ENCODE measurements at places on chromosomes 5 and 9.
A peak's percentile ranks its signal among the peaks of the same experiment; 100 is the strongest.

DNA sequence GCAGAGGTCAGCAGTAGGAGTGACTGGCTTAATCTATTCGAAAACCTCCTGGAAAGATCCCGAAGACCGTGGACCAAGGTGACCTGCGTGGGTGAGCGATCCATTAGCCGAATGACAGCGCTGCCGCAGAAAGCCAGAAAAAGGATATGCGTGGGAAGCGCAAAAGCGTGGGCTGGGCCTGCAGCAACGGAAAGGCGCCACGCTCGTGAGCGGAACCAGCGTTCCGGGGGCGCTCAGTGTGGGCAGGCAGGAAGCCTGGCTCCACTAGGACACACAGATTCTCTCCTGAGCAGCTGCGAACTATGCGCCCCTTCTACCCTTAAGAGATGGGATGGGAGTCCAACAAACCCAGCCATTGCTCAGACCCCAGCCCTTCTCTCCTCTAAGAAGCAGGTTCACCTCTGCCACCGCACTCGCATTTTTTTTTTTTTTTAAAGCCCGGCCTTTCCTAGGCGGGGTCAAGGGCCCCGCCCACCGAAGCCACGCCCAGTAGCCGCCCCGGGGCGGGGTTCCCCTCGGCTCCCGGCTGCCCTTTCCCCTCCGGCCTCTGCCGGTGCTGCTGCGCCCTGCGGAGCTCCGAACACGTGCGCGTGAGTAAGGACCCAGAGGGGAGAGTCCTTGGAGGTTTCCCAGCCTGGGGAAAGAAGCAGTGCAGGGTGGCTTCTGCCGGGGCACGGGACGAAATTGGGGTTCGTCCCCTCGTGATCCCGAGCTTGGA lies 19.8 kb upstream of the MATR3 start:
- DNase-seq = peak; percentile 87

DNA sequence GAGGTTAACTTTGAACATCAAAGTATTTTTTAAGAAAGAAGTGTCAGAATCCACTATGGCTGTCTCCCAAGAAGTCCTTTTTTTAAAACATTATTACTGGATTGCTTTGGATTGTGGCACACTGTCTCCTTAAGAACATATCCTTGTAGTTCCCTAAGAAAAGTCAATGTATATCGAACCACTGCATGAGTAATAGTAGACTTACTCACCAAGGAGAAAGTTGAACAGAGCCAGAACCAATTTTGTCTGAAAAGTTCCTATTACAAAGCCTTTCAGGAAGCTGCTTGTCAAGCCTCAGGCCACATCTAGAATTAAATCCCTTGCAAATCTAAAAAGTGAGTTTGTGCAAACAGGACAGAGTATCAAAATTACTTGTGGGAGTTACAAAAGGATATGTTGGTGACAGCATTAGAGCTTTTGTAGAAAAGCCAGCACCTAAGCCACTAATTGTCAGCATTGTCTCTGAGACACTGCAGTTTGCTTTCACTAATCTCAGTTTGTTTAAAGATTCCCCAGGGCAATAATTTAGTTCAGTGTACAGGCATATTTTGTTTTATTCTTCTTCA lies 195.4 kb downstream of the MPDZ start:
- DNase-seq = no peak

GRCh38 chr9:127051881-127052595 lies 70.4 kb downstream of the ANGPTL2 start:
- DNase-seq = no peak

DNA sequence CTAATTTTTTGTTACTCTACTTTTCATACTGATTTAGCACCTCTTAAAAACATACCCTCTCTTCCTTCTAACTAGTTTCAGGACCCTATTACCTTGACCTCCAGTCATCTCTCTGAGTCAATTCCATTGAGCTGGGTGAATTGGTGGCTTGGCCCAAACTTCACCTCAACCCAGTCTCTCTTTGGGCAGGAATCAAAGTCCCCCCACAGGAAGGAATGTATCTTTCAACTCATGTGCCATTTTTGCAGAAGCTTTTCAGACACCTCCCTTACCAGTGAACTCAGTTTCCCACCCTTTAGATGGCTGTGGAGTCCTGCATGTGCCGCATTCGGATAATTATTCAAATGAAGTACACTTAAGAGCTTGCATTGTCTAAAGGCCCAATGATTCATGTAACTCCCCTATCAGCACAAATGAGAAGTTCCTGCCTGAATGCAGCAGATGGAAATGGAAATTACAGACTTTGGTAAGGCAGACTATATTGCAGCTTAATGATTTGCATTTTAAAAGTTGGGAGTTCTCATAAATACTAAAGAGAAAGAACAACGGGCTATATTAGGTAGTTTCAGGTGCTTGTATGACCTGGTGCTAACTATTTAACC lies 693.5 kb downstream of the PTPRD start:
- DNase-seq = no peak

- DNase-seq = no peak
These were observed 11.8 kb upstream of the LNPEP start for GRCh38 chr5:96924016-96924443.

GRCh38 chr9:113598883-113599282 lies 135.4 kb downstream of the RGS3 start:
- DNase-seq = no peak

- no peak for DNase-seq
These were observed 71.2 kb downstream of the EPB41L4B start for GRCh38 chr9:109249615-109250014.

- DNase-seq = no peak
These were observed 127.2 kb downstream of the OLFM1 start for GRCh38 chr9:135214706-135215105.

- no peak for DNase-seq
These were observed 226.0 kb downstream of the GAS1 start for GRCh38 chr9:86721226-86721781.

- DNase-seq = no peak
These were observed 49.6 kb upstream of the CTXN3 start for GRCh38 chr5:127599320-127599719.

- DNase-seq = peak; percentile 16
These were observed at the start of gene PCDHB9 for GRCh38 chr5:141186897-141187512. TSS of gene PCDHB9 (plus strand) at chr5:141187161. CDS start at chr5:141187319, 158 bp downstream.

DNA sequence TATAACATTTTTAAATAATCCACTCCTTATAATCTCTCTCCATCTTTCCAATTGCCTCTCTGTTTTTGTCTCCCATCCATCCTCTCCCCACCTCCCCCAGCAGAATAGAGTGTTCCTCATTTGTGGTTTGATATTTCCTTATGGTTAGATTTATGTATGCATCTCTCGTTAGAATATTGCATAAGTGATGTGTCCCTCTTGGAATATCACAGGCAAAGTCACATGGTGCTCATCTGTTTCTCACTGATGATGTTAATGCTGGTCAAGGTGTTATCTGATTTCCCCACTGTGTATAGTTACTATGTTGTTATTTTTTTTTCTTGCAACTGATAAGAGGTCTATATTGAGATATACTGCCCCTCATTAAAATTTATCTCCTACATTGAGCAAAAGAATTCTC lies 3.1 kb upstream of the LRRC70 start:
- no peak for DNase-seq

DNA sequence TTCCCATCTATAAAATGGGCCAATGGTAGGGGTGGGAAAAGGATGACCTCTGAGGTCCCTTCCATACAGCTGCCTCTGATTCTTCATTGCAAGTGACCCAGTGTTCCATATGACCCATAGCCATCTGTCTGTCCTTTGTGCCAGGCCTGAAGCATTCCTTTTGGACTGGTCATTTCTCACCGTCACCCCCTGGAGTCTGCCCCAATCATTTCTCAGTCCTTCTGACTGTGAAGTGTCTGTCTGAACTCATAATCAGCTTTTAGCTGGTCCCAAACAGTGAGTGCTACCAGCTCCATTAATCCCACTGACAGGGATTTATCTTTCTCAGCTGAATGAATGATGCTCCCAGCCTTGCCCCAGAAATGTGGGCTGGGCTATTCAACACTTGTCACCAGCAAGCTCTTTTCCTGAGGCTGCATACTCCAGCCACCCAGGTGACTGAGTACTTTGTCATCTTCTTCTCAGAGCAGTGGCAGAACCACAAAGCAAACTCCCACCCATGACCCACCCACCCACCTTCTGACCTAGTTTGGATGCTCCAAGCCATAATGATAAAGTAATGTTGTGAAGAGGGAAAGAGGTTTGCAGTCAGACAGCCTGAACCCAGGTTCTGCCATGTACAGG lies 37.4 kb downstream of the KCNIP1 start:
- no peak for DNase-seq

- DNase-seq = no peak
These were observed 80.5 kb downstream of the CFAP90 start for GRCh38 chr5:7770436-7770835.

GRCh38 chr9:15137658-15138356 lies 169.2 kb downstream of the TTC39B start:
- DNase-seq = no peak

DNA sequence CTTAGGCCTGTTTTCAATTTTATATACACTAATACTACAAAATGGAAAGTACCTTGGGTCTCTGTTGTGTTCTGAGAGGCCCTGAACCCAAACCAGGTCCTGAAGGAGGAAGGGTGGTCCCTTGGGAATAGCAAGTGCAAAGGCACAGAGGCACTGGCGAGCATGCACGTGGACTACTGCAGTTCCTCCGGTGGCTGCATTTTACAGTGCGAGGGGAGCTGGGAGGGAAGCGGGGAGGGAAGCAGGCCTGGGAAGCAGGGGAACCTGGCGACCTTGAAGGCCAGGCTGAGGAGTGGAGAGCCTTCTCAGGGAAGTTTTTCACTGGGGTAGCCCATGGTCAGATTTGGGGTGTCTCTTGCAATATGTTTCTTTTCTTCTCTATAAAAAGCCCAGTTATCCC lies 33.9 kb downstream of the MORN5 start:
- DNase-seq = no peak

DNA sequence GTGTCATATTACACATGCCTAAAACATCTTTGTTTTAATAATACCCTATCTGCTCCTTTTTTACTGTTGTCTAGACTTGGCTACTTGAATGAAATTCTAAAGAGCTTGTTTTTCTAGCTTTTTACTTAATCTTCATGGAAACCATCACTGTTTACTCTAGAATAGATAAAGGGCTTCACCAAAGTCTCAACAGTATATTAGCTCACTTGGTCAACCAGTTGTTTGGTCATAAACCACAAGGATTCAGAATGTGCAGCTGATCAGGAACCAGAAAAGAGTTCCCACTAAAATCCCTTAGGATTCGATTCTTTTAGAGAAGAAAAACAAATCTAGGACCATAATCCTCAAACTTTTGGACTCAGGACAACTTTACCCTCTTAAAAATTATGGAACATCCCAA lies 38.0 kb downstream of the CDO1 start:
- no peak for DNase-seq

DNA sequence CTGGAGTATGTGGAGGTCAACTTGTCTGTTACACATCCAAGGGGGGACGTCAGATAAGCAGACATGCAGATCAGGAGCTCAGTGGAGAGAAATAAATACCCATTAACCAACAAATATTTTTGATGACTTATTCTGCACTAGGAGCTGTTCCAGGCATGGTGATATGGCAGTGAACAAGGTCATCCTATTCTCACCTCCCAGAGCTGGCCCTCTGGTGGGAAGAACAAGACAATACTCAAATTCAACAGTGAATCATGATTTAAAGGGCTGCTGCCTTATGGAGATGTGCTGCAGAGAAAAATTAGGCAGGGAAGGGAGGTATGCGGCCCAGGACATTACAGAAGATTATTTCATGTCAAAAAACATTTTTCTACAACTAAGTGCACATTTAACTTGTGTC lies 36.5 kb downstream of the SYK start:
- no peak for DNase-seq

GRCh38 chr5:65796269-65796668 lies 74.3 kb downstream of the NLN start:
- DNase-seq = no peak

DNA sequence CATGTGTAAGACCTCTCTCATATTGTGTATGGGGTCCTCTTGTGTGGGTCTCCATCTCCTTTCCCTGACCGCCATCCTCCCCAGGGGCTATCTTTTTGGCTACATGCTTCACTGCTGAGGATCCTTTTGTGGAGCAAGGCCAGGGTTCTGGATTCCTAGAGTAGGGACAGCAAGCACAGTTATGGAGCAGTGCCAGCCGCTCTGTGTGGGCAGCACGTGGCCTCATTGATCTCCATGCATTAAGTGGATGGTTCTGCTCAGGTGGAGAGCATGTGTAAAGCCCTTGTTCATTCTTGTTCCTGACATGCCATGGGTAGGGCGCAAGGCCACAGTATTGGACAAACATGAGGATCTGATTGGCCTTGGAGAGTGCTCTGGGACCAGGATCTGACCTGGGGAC lies 8.9 kb downstream of the PHF2 start:
- DNase-seq = no peak

DNA sequence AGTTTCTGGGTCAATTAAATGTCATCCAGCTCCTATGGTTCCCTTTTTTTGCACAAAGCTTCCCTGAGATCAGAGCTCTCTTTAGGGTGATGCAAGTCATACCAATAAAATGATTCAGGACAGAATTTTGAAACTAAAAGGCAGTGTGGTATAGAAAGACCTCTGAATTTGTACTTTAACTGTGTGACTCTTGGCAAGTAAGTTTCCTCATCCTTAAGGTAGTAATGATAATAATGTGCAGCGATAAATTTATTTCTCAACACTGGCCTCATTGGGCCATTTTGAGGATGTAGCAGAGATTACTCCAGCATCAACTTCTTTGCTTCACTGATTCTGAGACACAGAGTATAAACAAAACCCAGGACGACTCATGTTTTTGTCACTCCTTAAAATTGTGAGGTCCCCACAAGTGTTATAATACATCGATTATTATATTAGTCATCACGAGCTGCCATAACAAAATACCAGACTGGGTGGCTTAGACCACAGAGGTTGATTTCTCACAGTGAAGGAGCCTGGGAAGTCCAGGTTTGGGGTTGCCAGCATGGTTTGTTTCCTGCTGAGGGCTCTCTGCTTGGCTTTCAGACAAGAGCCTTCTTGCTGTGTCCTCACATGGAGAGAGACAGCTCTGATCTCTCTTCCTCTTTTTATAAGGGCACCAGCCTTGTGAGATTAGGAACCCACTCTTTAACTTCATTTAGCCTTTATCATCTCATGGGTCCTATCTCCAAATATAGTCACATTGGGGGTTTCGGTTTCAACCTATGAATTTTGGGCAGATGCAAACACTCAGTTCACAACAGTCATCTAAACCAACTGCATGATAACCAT lies 293.0 kb downstream of the ZNF608 start:
- DNase-seq = no peak

- peak; percentile 90 for DNase-seq
These were observed 43.1 kb downstream of the TMEM174 start for GRCh38 chr5:73215891-73216610.

- no peak for DNase-seq
These were observed 45.8 kb upstream of the ZBTB43 start for GRCh38 chr9:126758916-126759585.

GRCh38 chr9:129554649-129555048 lies 66.3 kb downstream of the C9orf50 start:
- DNase-seq = no peak

Measured in SW 1271 (cell line).